Thymus (tissue), 14 donors: ENCODE measurements at places on chromosomes 4 and X.

GRCh38 chr4:142952821-142953580 lies 106.9 kb upstream of the INPP4B start:
- no peak for DNase-seq

DNA sequence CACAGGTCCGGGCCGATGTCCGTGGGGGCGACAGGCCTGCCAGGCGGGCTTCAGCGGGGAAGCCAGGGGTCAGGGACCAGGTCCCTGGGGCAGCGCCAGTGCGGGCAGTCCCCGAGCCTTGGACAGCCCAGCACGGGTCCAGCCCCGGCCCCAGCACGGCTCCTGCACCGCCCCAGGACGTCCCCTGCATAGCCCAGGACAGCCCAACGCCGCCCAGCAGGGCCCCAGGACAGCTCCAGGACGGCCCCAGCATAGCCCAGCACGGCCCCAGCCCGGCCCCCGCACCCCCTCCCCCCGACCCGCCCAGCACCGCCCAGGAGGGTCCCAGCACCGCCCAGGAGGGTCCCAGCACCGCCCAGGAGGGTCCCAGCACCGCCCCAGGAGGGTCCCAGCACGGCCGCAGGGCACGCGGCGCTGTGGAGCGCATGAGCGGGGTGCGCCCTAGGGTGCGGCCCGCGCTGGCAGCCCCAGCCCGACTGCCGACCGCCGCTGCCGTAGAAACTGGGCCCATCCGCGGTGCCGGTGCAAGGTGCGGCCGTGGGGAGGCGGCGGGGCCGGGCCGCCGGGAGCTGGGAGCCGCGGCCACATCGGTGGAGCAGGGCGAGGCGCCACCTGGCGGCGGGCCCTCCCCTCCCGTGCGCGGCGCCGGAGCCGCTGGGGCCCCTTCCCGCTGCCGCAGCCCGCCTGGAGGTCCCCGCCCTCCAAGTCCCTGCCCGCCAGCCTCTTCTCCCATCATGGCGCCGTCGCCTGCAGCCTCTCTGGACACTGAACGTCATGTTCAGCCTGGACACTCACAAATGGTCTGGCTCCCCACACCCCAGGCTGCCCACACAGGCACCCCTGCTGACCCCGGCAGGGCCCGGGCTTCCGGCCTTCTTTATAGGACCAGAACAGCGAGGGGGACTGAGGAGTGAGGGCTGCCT lies 106.8 kb upstream of the NKX1-1 start:
- DNase-seq = peak; percentile 10

- no peak for DNase-seq
Measured at GRCh38 chr4:80049402-80049801, 23.6 kb downstream of the ANTXR2 start.

DNA sequence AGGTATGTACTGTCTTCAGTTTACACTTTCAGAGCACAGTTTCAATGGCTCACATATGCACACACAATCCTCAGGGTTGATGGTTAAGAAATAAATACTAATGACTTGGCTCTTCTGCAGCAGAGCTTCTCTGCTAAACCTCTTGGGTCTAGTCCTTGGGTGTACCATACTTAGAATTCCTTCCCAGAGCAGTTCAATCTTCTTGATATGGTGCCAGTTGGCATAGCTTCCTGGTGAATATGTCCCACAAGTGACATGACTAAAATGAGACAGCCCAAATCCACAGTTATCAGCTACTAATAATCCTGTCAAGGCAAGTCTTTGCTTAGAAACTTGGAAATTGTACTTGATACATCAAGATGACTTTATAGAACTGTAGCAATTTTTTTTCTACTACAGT lies 654.4 kb downstream of the IQCM start:
- no peak for DNase-seq

- peak; percentile 8 for DNase-seq
Measured at GRCh38 chr4:20395160-20395773, 143.6 kb downstream of the SLIT2 start.

DNA sequence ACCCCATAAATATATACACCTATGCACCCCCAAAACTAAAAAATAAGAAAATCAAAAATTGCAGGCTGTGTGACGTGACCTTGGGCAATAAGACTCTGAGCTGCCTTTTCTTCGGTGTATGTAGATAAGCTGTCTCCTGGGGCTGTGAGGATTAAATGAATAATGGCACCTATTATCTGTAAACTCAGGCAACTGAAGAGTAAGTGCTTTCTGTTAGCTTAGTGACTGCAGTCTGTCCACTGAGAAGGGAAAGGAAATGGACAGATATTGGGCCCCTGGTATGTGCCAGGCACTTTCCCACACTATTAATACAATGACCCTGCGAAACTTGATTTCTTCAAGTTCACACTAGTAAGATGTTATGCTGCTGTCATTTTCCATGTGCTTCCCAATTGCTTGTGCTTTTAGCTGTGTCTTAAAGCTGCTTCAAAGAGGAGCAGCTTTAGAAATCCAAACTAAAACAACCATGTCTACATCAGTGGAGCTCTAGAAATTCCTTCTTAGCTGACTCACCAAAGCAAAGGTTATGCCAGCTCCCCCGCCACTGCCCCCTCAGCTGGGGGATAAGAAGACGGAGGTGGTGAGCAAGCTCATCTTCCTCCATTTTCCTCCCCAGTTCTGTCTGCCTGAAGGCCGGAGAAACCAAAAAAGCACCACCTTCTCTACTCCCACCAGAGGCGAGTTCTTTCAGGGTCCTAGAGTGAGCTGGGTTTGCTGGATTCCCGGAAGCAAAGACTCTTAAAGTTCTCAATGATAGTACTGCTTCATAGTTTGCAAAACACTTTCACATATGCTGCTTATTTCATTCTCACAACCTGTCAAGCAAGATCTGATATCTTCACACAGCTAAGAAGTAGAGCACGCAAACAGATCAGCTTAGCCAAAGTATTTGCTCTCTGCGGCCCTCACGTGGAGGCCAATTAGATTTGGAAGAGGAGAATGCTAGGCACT lies 8.8 kb upstream of the DGAT2L6 start:
- DNase-seq = peak; percentile 1

GRCh38 chr4:10694828-10695209 lies 10.3 kb upstream of the CLNK start:
- DNase-seq = no peak

- no peak for DNase-seq
Measured at GRCh38 chrX:41589634-41590270, 99.0 kb upstream of the GPR34 start.

DNA sequence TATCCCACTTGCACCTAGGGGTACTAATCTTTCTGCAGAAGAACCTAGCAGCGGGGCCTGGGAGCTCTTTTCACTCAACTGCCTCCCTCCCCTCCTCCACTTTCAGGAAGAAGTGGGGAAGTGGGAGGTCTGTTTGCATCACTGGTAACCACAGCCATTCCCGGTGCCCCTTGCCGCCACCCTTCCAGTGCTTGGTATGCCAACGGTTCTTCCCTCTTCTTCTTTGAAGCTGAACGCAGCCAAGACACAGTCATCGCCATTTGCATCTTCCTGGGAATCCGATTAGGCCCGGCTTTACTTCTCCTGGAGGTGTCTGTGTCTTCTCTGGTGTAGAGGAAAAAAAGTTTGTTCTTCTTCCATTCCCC lies 47.2 kb upstream of the RBPJ start:
- DNase-seq = no peak

GRCh38 chr4:41257257-41257901 lies 651 bp downstream of the UCHL1 start:
- DNase-seq = peak; percentile 37

DNA sequence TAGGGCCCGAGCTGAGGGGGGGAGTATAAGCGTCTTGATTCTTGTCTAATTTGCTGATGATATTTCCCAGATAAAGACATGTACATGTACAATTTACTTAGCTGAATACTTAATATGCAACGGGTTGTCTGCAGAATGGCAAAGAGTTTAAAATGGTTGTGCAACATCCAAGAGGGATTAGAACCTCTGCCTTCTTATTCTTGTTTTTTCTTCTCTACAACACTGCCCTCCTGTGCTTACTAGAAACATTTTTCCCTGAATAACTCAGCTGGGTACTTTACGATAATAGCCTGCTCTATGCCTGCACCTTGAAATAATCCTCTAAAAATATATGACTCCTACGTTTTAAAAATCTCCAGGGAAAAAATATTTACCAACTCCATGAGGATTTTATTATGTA lies 41.8 kb downstream of the INTS12 start:
- DNase-seq = no peak

- no peak for DNase-seq
Measured at GRCh38 chrX:70088751-70089150, 26.5 kb downstream of the OTUD6A start.

DNA sequence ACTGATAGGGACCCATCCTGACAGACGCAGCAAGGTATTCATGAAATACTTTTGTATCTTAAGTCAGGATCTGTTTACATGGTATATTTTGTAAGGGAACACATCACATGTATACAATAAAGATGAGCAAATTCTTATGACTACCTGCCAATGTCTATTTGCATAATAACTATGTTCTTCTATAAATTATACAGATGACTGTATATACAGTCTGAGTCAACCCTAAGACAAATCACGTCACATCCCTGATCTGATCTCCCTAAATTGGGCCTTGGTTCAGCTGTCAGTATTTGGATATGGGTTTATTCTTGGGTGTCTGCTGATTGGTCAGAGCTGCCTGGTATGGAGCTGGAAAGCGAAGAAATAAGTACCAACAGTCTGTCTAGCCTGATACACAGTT lies 93.3 kb downstream of the SERPINA7 start:
- DNase-seq = no peak

DNA sequence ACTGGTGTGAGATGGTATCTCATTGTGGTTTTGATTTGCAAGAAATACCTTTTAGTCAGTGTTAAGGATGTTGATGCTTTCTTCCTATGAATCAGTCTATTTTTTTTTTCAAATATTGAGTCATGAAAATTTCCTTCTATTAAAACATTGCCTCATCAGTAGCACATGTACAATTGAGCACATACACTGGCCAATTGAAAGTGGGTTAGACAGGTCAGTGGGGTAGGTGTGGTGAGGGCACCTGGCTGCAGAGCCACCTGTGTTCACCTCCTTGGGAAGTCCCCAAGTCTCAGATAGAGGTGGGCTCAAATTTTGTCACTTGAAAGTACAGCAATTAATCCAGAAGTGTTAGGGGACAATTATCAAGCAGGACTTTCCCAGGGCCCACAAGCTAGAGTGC lies 243.7 kb downstream of the SPRY1 start:
- no peak for DNase-seq

DNA sequence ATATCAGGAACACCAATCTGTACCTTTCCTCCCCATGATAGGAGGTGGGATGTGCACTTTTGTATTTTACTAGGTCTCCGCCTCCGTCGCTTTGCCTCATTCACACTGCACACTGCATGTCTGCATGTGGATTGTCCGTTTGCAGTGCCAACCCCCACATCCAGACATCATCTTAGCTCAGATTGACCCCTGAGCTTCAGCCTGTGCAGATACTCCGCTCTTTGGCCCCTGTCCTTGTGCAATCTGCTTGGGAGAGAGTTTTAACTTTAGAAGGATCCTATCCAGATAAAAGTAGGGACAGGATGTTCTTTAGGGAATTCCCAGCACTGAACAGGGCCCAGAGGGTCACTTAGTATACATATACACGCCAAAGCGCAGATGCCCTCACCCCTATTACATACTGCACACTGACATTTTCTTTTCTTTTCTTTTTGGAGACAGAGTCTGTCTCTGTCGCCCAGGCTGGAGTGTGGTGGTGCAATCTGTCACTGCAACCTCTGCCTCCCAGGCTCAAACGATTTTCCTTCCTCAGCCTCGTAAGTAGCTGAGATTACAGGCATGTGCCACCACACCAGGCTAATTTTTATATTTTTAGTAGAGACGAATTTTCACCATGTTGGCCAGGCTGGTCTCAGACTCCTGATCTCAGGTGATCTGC lies 43.3 kb upstream of the FBXW7 start:
- DNase-seq = no peak

DNA sequence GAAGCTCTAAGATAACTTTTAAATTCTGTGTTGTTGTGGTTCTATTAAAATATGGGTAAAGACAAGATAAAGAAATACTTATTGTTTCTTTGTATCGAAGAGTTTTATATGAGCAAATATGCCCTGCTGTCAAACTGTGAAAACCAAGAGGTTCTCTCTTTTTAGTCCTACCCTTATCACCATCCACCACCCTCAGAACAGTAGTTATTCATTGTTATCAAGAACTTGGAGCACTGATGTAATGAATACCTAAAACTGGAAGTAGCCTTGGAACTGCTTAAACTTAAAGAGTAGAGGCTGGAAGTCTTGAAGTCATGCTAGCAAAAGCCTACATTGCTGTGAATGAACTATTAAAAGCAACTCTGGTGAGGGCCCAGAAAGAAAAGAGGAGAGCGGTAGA lies 9.2 kb downstream of the PIR start:
- DNase-seq = no peak

DNA sequence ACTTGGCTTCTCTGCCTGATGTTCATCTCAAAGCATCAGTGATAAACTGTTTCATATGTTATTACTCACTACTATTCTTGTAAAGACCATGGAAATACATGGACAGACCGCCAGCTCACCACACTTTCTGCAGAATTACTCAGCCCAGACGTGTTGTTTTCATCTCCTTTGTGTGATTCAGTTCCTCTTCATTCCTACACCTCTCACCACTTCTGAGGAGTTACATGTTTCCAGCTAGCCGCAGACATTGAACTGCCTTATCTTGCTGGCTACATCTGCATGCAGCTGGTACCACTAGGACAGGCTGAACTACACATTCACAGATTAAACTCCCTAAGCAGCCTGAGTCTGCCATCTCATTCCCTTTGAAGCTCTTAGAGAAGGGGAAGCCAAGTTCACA lies 443.2 kb upstream of the FGF16 start:
- peak; percentile 13 for DNase-seq

- no peak for DNase-seq
Measured at GRCh38 chr4:87783781-87784180, 15.6 kb upstream of the IBSP start.

- no peak for DNase-seq
Measured at GRCh38 chr4:151418385-151418784, 9.4 kb downstream of the FHIP1A start.

DNA sequence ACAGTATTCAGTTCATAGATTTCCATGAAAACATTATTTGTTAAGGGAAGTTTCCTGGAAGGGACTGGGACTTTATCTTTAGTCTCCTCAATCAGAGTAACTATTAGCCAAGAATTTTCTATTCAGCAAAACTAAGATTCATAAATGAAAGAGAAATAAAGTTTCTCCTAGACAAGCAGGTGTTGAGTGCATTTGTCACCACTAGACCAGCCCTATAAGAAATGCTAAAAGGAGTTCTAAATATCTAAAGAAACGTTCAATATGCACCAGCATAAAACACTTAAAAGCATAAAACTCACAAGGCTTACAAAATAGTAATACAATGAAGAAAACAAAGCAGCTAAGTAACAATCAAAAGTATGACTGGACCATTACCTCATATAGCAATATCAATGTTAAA lies 423.0 kb downstream of the TECRL start:
- DNase-seq = no peak

GRCh38 chr4:119653990-119654389 lies 25.4 kb upstream of the PDE5A start:
- DNase-seq = no peak

DNA sequence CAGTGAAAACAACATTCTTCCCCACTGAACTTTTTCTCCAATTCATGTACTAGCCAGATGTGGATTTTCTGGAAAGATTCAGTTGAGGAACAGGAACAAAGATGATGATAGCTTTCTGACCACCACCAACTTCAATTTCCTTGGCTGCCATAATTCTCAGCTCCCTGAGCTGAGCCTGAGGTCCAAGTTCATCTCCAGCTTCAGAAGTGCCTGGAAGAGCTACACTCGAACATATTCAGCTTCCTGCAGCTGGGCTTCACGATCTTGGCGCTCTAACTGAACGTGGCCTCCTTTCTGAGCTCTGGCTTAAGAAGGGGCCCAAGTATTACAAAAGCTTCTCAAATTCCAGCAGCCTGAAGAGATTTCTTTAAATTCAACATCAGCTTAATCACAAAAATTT lies 83.9 kb downstream of the QDPR start:
- DNase-seq = no peak
